Tibial nerve (tissue), 4 donors: ENCODE measurements at places on chromosomes 4 and X.

DNA sequence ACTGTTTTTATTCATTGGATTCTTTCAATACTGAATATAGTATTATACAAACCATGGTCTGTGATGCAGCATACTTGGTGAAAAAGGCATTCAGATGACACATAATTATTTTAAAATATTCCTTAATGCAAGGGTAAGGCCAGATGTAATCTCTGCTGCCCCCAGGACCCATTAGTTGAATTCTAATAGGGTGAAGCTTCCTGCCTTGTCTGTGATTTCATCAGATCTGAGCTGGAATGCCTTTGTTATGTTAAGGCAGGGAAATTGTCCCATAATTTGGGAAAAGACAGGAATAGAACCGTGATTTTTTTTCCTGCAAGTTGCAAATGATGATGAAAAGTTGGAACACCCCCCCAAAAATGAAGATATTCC is 26.1 kb downstream of the ZRSR2 start:
- DNase-seq: no peak
- H3K27ac ChIP-seq: no peak overlapping the region
- no peaks in the 10 kb centered on the region for H3K4me1 ChIP-seq
- H3K27me3 ChIP-seq: no peaks in the 10 kb centered on the region

DNA sequence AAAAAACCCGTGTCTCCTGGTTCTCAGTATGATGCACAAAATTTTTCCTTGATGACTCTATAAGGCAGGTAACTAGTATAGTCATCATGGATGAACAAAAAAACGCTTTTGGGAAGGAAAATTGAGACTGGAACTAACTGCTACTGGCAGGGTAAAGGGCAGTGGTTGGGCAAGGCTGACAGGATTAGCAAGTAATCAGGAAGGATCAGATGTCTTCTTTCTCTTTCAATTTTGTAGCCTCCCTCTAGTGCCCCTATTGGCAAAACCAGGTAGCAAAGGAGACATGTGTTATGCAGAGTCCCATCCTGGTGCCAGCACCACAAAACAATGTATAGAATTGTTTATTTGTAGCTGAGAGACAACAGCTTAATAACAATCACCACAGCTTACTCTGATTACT is 12.8 kb upstream of the SLITRK4 start:
- H3K36me3 ChIP-seq: no peaks in the 10 kb centered on the region
- DNase-seq: no peak
- H3K4me3 ChIP-seq: no peak overlapping the region
- no peak overlapping the region for H3K27ac ChIP-seq

- no peak overlapping the region for H3K27ac ChIP-seq
- H3K4me3 ChIP-seq: no peak overlapping the region
- H3K4me1 ChIP-seq: no peaks in the 10 kb centered on the region
- H3K27me3 ChIP-seq: no peaks in the 10 kb centered on the region
Observed at GRCh38 chr4:120844528-120844921, 78.0 kb downstream of the PRDM5 start.

- H3K36me3 ChIP-seq: no peaks in the 10 kb centered on the region
- no peak for DNase-seq
- H3K27me3 ChIP-seq: no peaks in the 10 kb centered on the region
- no peak overlapping the region for H3K4me3 ChIP-seq
- no peaks in the 10 kb centered on the region for H3K4me1 ChIP-seq
- H3K27ac ChIP-seq: no peak overlapping the region
Observed at GRCh38 chr4:120431180-120431579, 364.5 kb upstream of the MAD2L1 start.

- no peak overlapping the region for H3K27ac ChIP-seq
- H3K4me3 ChIP-seq: no peak overlapping the region
- DNase-seq: no peak
Observed at GRCh38 chrX:16418650-16419049, 231.3 kb upstream of the S100G start.

DNA sequence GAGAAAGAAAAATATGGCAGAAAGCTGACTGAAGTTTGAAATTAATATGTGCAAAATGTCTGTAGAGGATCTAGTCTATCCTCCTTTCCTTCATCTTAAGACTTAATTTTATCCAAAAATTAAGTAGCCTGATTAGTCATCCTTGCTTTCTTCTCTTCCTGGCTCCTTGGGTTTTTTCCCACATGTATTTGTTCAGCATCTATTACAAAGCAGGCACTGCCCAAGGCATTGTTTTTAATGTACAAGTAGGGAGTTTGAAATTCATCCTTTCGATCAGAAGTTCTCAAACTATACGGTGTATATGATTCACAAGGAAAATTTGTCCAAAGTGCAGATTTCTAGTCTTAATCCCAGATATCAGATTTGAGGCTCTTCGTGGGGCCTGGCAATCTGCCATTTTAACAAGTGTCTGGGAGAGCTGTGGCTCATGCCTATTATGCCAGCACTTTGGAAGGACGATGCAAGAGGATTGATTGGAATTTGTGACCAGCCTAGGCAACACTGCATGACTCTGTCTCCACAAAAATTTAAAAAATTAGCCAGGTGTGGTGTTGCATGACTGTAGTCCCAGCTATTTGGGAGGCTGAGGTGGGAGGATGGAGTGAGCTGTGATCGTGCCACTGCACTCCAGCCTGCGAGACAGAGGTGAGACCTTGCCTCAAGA is 19.4 kb upstream of the YTHDC1 start:
- no peaks in the 10 kb centered on the region for H3K36me3 ChIP-seq
- no peak for DNase-seq
- no peaks in the 10 kb centered on the region for H3K4me1 ChIP-seq
